ENCODE measurements at places on chromosomes 12 and 14.

- no peak for DNase-seq
Measured at GRCh38 chr14:68794130-68794850, 1.4 kb upstream of the ZFP36L1 start.

DNA sequence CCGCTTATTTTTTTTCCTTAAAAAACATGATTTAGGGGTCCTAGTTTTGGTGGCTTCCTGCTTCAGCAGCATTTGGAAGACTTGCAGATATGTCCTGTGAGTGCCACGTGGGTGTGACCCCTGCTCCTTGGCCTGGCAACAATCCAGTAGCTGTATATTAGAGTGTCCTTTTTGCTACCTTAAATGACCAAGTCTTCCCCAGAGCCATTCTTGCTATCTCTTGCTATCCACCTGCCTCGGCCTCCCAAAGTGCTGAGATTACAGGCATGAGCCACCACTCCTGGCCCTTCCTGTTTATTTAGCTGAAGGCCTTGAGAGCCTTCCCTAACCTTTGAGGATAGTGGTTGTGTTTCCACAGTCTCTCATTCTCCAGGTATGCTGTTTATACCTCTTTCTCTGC lies 17.0 kb downstream of the TPCN1 start:
- DNase-seq: no peak

DNA sequence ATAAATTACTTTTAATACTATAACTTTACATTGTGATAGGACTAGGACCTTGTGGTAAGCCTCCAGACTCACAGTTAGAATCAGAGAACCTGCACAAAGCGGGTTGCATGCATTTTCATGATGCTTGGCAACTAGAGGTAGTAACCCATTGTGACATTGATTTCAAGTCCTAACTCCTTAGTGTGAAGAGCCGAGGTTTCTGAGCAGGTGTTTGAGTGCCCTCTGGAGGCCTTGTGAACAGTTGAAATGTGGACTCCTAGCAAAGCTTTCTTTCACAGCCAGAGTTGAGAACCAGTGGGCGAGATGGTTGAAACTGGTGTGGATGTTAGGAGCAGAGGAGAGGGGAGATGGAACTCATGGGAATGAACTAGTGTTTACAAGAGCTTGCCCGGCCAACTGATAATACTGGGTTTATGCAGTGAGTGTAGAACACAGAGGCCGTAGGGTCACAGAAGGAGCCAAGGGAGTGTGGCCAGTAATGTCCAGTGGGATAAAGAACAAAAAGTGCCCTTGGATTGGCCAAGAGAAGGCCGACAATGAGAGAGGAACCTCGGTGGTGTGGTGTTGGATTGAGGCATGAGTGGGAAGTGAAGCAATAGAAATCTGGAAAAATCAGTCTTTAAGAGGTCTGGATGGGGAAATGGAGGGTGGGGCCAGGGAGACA lies 10.9 kb downstream of the ZNF664 start:
- no peak for DNase-seq

DNA sequence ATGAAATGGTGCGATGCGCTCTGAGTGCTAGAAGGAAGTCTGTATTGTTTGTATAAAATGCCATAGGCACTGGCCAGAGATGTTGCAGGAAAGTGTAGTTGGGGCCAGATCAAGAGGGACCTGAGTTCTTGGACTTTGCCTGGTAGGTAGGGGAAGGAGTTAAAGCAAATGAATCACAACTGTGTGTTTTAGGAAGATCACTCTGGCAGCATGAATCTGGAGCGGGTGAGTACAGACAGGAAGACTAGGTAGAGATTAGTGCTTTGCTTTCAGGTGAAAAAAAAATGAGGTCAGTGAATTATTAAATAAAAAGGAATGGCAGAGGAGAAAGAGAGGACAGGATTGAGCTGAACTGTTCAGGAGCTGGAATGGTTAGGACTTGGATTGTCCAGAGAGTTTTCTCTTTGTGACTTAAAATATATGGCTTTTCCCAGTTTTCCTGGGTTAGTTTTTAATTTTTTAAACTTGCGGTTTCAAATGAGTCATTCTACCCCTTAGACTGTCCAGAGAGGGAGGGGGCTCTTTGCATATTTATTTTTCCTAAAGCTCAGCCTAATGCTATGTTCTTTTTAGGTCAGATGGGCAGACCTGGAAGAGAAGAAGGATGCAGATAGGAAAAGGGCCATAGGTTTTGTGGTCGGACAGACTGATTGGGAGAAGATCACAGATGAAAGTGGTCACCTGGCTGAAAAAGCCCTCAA lies 41.1 kb downstream of the PROX2 start:
- DNase-seq: no peak

DNA sequence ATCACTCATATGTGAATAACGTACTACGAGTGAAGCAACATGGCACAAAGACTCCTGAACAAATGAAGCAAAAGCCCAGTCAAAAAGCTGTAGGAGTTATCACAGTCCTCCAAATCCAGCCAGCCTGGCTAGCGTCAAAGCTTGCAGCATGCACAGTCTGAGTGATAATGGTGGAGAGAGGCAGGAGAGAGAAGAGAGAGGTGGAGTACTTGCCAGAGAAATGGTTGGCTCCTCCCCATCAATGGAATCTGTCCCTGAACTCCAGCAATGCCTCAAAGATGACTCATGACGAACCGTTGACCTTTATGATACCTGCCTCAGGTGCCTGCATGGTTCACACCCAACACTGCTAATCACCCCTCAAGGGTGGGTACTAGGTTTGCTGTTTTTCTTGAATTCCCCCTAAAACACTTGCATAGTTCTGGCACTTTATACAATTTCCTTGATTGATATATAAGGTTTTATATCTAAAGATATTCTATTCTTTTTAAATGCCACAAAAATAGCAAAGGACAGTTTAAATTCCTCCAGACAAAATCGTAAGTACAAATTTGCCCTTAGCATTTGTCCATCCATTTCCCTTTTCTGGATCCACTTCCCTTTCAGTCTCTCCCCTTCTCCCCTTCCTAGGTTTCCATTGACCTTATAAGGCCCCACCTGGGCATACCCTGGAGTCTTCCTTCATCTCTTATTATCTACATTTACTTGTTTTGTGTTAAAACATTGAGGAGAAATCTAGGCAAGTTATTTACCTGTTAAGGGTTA lies 10.2 kb downstream of the ARHGDIB start:
- no peak for DNase-seq

All from Panc1 (cell line).